ENCODE measurements at places on chromosomes 6 and 20.

DNA sequence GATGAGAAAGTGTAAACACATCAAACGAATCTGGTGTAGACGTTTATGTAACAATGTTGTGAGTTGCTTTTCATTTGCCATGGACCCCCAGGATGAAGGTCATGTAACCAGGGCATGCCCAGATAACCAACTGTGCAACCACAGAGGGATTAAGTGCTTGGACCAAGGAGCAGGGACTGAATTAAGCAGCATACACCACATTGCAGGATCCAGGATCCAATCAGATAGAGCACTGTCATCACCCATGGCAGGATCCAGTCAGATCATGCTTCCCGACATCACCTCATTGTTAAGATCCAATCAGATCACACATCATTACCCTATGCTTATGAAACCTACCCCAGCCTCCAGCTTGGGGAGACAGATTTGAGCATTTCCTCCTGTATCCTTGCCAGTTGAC is 74.3 kb upstream of the RCAN2 start:
- DNase-seq = no peak

- no peak for DNase-seq
These were observed 197.0 kb downstream of the BMP7 start for GRCh38 chr20:57069442-57069841.

DNA sequence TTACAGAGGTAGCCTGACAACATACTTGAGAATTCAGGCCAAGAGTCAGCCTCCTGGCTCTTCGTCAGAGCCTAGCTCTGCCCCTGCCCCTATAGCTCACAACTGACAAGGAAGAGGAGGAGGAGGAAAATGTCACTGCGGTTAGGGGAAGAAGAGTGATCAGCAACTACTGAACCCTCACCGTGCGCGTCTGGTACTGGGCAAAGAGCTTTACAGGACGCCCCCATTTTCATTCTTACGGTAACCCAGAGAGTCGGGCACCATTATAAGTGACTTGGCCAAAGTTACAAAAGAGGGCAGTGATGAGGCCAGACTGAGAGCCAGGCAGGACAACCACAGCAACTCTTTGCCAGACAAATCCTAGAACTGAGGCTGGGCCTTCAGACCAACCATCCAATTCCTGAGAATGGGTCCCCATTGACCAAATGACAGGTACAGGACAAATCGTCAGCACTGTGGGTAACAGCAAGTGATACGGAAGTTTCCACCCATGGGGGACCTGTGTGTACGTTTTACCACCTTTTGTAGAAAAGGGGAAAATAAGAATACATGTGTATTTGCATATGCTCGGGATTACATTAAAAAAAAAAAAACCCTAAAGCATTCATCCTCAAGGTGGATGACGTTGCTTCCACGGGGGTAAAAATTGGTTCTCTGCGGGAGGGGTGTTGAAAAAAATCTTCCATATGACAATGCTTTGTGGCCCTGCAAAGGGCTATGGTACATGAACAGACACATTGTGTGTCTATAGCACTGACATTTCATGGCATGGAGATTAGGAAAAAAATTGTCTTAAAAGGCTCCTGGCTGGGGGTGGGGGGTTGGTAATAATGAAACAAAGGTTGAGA is 118.0 kb downstream of the NFATC2 start:
- peak; percentile 20 for DNase-seq

DNA sequence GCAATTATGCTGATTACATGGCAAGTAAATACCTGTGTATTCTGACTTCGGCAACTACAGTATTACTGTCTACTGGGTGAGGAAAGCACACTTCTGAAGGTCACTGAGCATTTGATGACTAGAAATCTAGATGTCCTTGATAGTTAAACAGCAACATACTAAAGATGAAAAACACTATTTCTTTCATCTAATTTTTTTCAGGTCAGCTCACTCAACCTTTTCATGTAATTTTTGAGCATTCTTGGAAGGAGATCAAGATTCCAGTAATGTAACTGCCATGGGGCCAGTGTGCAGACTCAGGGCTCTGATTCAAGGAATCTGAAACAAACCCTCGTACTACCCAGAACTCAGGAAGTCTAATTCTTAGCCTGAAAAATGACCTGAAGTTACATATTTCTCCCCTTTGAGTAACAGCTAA is 222.6 kb upstream of the TAB2 start:
- DNase-seq = no peak

DNA sequence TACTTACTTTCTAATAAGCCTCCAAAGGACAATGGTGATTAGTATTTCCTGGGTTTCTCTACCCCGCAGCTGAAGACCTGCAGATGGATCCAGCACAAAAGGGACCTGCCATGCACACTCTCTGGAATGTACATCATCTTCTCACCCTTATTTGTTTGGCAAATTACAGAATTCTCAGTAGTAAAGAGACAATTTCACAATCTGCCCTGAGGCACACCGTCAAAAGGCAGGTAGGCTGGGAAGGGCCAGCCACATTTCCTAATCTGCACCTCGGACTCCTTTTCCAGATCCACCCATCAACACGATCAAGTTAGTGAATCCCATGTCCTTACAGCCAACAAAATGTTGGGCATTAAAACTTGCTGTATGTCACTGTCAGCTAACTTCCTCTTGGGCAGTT is 4.9 kb downstream of the OVOL2 start:
- no peak for DNase-seq

- DNase-seq = no peak
These were observed 37.3 kb upstream of the AHI1 start for GRCh38 chr6:135534773-135535380.

DNA sequence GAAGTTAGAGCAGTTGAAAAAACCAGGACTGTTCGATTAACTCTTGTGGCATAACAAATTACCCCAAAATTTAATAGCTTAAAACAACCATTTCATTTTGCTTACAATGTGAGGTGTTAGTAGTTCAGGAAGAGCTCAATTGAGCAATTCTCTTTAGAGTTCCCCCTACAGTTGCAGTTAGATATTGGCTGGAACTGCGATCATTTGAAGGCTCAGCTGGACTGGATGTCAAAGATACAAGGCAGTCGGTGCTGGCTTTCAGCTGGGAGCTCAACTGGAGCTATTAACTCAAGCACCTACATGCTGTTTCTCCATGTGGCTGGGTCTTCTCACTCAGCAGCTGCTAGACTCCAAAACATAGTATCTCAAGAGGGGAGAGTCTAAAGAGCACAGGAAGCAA is 96.0 kb upstream of the LOC128125822 start:
- no peak for DNase-seq

GRCh38 chr6:26103770-26104456 is 16.7 kb downstream of the HFE start:
- peak; percentile 92 for DNase-seq

- DNase-seq = no peak
These were observed 22.9 kb upstream of the TCFL5 start for GRCh38 chr20:62884556-62884955.

Data from stimulated activated CD4-positive, alpha-beta T cell treated with anti-CD3 and anti-CD28 coated beads, Interleukin-1b, Interleukin-23, amount 100 ng/mL, for 48 hours (primary cell).